ENCODE measurements at places on chromosomes 11 and 22.
A peak's percentile ranks its signal among the peaks of the same experiment; 100 is the strongest.

DNA sequence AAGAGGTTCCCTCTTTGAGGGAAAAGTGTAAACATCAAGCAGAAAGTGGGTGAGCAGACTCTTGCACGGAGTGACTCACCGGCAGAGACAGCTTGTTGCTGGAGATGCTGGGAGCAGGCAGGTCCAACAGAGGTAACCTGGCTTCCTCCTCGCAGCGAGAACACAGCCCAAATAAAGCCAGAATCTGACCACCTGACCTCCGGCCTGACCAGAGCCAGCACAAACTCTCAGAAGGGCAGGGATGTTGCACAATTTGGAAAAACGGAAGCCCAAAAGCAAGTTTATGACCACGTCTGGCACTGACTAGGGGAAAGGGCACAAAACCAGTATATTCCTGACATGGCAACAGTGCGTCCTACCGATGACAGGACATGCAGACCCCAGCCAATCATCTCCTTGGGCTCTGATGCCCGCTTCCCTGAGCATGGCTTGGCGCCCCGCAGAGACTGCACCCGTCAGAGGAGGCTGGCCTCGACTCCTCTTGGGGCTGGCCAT lies 5.4 kb downstream of the SMCO4 start:
- peak; percentile 33 for DNase-seq

GRCh38 chr22:28930357-28931007 lies 47.1 kb downstream of the ZNRF3 start:
- DNase-seq = no peak

DNA sequence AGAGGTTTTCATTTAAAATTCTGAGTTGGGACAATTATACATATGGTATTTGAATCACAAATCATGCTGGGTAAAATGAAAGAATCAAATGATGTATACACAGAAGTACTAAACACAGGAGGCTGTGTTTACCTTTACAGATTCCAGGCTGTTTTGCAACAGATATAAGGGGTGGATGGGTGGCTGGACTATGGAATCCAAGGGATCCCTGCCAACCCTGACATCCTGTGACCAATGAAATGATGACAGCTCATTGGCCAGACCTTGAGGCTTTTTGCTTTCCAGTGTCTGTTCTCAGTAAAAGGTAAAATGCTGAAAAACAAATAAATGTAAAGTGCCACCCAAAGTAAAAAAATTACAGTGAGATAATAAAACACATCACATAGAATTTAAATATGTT lies 3.3 kb upstream of the DDI1 start:
- DNase-seq = peak; percentile 84

DNA sequence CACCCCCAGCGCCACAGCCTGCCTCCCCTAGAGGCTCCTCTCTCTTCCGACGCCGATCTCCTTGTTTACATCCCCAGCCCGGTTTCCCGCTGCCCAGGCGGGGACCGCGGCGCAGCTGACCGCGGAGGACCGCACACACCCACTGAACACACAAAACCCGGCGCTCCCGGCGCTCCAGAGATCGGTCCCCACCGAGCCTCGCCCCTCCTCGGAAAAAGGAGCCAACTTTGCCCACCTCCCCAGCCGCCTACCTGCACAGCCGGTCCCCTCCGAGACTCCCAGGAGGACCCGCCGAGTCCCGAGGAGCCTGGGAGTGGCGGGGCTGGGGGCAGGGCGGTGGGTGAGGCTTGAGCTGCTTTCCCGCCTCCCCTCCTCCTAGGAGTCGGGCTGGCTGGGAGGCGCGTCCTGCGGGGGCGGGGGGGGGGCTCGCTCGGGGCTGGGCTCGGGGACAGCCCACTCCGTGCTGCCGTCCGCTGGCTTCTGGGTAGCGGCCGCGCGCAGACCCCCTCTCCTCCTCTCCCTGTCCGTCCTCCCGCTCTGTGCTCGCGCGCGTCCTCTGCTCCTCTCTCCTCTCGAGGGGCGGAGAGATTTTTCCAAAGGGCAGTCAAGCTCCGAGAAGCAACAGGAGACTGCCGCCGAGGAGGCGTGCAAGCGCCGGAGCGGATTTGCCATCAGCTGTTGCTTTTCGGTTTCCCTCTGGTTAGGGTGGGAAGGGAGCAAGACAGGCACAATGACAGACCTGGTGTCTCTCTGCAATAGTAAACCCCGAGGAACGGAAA lies at the start of gene FXYD6:
TSS of gene FXYD6 (minus strand) at position 318 of the 779 bp plus-strand sequence. CDS start 33,882 bp downstream, outside the sequence.
- no peak for DNase-seq

- DNase-seq = no peak
Measured at GRCh38 chr11:6608011-6608410, 4.0 kb downstream of the TAF10 start.
